ENCODE measurements at places on chromosomes 7 and 10. TPM values are rescaled to one million over a fixed set of nuclear protein-coding genes. Genes with fewer than 3 reads are reported as not detected.

GRCh38 chr10:17609523-17610079 lies 7.6 kb downstream of the HACD1 start:
- DNase-seq, result no peak

ANXA11 gene
- 65.0 TPM for total RNA-seq

DNA sequence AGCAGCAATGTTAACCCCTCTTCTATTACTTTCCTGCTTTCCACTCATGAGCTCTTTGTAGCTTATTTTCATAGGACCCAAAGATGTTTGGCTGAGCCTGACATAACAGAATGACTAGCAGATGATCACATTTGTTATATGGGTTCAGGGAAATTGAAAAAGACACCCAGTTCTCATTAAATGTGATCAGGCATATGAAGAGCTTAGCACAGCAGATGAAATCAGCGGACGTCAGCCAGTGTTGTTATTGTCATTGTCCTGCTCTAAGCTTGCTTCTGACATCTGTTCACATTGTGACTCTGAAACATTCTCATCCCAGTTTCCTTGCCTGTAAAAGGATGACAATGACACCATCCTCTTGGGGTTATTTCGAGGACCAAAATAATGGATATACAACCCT lies 43.5 kb downstream of the FAM241B start:
- DNase-seq, result no peak

- DNase-seq, result peak; percentile 57
These were observed 57.4 kb downstream of the NEUROG3 start for GRCh38 chr10:69515699-69516259.

IFIT1 gene
- total RNA-seq, result 20.5 TPM

DNA sequence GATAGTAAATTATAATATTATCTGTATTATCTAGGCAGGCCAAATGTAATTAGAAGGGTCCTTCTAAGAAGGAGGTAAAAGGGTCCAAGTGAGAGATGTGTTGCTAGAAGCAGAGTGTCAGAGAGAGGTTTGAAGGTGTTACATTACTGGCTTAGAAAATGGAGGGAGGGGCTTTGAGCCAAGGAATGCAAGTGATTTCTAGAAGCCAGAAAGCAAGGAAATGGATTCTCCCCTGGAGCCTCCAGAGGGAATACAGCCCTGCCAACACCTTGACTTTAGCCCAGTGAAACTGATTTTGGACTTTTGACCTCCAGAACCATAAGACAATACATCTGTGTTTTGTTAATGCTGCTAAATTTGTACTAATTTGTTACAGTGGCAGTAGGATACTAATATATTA lies 97.9 kb upstream of the IL6 start:
- no peak for DNase-seq

ADRA2A gene
- total RNA-seq, result 0.24 TPM

- DNase-seq, result no peak
These were observed 28.4 kb downstream of the MPLKIP start for GRCh38 chr7:40105879-40106473.

- no peak for DNase-seq
These were observed 55.6 kb downstream of the DNAJB6 start for GRCh38 chr7:157392256-157393037.

- no peak for DNase-seq
These were observed 235.1 kb upstream of the AUTS2 start for GRCh38 chr7:69363136-69363535.

DNA sequence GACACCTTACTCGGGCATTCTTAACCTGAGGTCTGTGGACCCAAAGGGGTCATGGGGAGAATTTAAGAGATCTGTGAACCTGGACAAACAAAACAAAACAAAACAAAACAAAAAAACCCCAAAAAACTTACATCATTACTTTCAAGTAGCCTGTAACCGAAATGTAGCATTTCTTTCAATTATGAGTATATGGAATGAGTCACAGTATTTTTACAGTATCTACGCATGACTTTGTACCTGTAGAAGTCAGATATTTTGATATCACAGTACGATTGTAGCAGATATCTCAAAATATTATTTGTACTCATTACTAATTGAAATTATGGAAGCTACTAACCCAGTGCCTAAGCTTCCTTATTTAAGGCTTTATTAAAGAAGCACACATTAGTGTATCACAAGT lies 210.2 kb downstream of the JAZF1 start:
- no peak for DNase-seq

DNA sequence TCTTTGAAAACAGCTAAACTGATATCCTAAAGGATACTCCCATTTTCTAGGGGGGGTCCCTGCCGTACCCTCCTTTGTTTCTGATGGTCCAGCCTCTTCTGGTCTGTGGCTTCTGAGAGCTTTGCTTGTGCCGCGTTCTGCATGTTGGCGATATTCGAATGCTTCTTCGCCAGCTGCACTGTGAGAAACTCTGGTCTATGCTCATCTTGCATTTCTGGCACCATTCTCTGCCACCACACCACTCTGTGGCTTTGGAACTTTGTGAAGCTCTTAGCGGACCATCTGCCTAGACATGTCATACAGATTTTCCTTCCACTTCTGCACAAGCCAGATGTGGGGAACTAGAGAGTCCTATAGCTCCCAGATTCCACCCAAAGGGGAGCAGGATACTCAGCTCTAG lies 197.2 kb downstream of the REEP3 start:
- no peak for DNase-seq

- DNase-seq, result no peak
These were observed 28.7 kb upstream of the NAMPT start for GRCh38 chr7:106313456-106313901.

DNA sequence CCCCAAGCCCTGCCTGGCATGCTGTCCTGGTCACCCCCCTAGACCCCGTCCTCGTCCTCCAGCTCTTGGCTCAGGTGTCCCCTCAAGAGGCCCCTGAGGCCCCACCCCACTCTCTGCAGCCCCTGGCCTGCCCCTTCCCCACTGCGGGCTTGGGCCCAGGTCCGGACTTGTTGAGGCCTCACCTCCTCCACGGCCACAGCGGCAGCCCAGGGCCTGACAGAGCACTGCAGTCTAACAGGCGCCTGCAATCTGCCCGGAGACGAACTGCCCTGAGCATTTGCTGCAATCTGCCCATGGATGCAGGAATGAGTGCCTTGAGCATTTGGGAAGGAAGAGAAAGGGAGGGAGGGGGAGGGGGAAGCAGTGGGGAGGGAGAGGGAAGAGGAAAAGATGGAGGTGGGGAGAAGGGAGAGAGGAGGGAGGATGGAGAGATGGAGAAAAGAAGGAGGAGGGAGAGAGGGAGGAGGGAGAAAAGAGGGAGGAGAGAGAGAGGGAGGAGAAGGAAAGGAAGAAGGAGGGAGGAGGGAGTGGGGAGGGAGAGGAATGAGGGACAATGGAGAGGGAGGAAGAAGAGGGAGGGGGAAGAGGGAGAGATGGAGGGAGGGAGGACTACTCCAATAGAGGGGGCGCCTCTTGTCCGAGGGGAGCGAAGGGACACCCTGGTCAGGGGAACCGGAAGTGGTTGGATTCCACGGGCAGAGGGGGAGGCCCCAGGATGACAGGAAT lies 73.9 kb downstream of the PDGFA start:
- DNase-seq, result peak; percentile 50

PCLO gene
- total RNA-seq, result 6.7 TPM

LIPN gene
- total RNA-seq, result not detected

IFIT2 gene
- total RNA-seq, result 9.1 TPM

TAS2R41 gene
- 2.6 TPM for total RNA-seq

WNT8B gene
- total RNA-seq, result 0.72 TPM

DNA sequence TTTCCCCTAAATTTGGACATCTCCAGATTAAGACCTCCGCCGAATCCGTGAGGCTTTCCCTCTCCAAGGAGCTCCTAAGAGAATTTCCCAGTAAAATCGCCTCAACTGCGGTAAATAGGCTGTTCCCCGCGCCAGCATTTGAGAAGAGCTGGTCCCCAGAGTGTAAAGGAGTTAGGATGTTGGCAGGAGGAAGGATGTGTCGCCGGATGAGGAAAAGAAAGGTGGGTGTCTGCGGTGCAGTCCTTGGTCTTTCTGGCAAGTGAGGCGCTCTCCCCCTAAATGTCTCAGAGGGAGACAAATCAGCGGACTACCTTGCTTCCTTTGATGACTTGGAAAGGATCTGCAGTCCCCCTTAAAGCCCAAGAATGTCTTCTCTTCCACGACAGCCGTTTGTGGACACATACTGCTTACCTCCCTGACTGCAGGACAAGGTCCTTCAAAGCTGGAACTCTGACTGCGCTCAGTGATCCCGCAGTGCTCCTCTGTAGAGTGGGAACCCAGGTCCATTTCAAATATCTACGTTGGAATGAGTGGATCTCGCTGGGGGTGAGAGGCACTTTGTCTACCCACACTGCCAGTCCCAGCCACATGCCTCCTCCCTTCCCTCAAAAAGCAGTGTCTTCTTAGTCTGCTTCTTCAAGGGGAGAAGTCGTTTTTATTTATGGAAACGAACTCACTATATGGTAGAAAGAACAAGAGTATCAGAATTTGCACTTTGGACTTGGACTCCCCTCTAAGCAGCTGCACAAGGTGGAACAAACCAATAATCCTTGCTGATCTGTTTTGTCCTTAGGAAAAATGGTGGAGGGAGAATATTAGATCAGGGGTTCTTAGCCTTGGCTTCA lies 1.1 kb upstream of the DLG5 start:
- DNase-seq, result peak; percentile 42

- peak; percentile 47 for DNase-seq
These were observed 191.0 kb downstream of the LSM5 start for GRCh38 chr7:32299133-32299702.

DNA sequence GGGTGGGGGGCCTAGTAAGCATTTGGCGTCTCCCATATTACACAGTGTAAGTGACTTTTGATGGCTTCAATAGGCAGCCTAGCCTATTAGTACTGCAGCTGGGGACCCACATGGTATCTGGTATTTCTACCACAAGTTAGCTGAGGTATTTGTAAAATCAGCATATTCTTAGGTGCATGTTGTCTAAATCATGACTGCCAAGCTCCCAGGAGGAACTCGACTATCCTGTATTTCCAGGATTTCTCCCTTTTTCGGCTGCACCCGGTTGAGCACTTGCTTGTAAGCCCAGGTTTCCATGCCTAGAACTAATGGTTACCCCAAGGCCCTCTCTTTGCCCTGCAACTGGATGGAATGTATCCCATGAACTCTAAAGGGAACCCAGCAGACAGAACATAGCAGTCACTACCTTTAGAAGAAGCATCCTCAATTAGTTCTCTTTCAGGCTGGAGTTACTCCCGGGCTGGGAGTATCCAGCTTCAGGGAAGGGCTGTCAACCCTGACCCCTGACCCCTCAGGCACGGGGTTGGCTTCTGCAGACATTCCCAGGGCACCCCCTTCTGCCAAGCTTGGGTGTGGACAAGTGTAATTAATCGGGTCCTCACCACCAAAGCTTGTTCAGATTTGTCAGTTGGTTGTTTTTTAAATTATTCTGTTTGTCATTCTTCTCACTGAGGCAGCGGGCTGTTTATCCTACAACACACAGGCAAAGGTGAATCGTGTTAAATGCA lies 90.3 kb upstream of the PARD3 start:
- peak; percentile 58 for DNase-seq

ELN gene
- total RNA-seq, result 583 TPM

- no peak for DNase-seq
These were observed 60.8 kb upstream of the NAMPT start for GRCh38 chr7:106345421-106346166.

LIPA gene
- total RNA-seq, result 55.1 TPM

- no peak for DNase-seq
These were observed 33.0 kb downstream of the SRPK2 start for GRCh38 chr7:105355701-105356100.

NKX1-2 gene
- total RNA-seq, result not detected

TIAL1 gene
- total RNA-seq, result 57.3 TPM

DNA sequence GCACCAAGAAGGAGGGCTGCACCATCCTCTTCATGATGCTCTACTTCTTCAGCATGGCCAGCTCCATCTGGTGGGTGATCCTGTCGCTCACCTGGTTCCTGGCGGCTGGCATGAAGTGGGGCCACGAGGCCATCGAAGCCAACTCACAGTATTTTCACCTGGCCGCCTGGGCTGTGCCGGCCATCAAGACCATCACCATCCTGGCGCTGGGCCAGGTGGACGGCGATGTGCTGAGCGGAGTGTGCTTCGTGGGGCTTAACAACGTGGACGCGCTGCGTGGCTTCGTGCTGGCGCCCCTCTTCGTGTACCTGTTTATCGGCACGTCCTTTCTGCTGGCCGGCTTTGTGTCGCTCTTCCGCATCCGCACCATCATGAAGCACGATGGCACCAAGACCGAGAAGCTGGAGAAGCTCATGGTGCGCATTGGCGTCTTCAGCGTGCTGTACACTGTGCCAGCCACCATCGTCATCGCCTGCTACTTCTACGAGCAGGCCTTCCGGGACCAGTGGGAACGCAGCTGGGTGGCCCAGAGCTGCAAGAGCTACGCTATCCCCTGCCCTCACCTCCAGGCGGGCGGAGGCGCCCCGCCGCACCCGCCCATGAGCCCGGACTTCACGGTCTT lies 1.9 kb downstream of the FZD1 start:
- DNase-seq, result peak; percentile 15

DNA sequence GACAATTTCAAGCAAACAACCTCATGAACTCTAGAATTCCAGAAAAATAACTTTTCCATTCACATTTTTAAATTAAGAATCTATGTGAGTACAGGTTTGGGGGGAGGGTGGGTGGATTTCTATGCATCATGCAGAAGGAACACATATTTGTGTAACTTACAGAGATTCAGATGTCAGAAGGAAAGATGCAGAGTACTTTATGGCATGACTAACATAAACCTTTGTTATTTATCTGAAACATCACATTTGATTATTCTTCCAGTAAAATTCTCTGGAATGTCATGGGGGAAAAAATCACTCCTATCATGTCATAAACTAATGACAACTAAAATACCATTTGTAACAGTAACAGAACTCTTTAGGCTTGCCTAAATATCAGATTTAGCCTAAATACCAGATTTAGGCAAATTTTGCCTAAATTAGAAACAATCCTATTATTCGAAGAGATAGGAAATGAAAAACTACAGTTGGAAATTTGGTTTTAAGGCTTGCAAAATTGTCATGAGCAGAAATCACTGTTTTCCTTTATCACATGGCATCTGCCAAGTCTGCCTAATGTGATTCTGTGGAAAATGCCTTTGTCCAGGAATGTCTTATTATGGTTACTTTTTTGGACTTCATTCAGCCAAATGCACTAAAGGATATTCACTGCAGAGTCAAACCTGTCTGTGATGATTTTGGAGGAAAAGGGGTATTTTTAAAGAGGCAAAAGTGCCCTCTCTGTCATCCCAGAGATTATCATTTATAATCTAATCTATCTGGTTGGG lies 527.7 kb upstream of the CELF2 start:
- no peak for DNase-seq

All from umbilical cord (tissue), 2 donors.